Femur (tissue), 1 donor: ENCODE measurements at places on chromosomes 11 and 22.
A peak's percentile ranks its signal among the peaks of the same experiment; 100 is the strongest.

DNA sequence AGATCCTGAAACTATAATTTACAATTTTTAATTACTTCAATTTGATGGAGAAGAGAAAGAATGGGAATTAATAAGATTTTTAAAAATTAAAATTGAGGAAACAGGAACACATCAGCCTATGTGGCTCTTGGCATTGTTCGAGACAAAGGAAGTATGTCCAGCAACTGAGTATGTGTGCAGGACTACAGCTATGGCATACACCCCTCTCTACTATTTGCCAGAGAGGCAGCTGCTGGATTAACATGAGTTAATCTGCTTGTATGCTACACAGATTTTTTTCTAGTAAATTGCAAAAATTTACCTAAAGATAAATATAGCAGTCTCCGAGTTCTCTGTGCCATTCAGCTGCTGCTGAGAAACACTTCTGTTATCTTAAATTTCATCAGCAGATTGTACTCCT, 70.6 kb downstream of the PHF21A start:
- DNase-seq, result no peak

GRCh38 chr11:95301474-95301873, 70.5 kb upstream of the SESN3 start:
- DNase-seq, result no peak

GRCh38 chr11:29682856-29683255, 334.0 kb downstream of the KCNA4 start:
- DNase-seq, result no peak

GRCh38 chr11:13857828-13858227, 104.7 kb upstream of the SPON1 start:
- DNase-seq, result no peak

DNA sequence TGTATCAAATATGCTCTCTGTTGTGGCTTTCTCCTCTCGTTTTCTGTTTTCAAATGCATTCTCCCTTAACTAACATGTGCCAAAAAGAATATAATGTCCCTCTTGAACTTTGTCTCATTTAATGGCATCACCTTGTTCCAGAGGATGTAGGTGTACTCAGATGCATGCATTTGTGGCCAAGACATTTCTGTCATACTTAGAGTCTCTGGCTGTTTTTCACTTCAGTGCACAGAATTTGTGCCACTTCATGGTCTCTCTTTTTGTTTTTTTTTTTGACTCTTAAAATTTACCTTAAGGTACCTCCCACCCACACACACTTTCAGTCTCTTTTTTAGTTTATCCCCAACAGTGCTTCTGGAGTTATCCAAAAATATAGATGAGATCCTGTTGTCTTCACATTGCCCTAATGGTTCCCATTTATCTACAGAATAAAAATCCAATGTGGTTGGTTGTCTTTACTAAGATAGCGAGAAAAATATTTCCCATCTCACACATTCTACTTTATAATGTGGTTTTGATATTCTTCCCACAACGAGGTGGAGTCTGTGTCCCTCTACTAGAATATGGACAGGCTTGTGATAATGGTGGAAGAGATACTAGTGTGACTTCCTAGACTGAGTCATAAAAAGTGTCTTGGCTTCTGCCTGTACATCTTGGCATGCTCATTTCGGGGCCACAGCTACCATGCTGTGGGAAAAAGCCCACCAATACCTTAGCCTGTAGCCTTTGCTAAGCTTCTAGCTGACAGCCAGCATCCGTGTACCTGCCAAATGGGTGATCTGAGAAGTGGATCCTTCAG, 125.8 kb downstream of the DDX10 start:
- DNase-seq, result no peak

DNA sequence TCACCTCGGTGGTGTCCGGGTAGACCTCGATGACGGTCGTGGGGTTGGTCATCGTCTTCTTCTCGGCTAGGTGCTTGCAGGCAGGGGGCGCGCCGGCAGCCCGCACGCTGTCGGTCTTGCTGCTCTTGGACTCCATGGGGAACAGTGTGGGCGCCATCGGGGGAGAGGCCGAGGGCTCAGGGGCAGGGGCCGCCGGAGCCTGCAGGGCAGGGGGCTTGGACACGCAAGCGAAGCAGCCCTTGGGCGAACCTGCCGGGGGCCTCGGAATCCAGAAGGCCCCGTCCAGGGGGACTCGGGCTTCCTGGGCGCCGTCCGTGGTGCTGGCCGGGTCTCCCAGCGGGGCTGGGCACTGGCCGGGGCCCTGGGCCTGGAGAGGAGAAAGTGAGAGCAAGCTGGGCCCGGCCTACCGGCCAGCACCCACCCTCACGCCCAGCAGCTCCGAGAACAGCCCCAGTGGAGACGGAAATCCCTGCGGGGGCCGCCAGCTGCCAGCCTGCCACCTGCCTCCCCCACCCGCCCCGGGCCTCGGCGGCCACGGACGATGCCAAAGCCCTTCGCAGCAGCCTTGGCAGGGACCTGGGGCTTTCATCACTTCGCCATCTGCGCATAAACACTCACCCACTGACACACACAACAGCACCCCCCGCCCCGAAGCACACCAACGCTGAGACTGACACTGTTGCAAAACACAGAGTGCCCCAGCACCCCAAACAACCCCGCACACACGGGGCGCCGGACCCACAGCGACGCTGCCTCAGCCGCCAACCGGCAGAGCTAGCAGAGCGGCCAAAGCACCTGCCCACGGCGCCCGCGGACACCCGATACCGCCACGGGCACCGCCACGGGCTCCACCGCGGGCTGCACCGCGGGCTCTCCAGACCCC, 2.4 kb downstream of the IFITM10 start:
- DNase-seq, result peak; percentile 32

DNA sequence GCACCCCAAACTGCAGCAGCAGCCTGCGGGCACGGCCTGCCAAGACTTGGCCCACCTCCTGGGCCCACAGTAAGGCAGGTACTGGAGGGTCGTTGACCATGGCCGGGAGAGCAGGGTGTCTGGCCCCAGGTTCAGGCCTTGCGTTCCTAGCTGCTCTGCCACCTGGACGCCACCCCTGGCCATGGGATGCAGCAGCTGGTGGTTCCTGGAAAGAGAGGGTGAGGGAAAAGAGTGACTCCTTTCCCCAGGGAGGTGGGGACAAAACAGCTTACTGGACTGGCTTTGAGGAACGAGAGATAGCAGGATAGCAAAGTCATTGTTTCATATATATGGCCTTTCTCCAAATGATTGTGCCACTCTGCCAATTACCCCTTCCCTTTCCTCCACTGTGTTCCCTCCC, 1.8 kb downstream of the BSCL2 start:
- DNase-seq, result no peak

- DNase-seq, result no peak
These were observed 140.9 kb upstream of the MTNR1B start for GRCh38 chr11:92828556-92828955.

DNA sequence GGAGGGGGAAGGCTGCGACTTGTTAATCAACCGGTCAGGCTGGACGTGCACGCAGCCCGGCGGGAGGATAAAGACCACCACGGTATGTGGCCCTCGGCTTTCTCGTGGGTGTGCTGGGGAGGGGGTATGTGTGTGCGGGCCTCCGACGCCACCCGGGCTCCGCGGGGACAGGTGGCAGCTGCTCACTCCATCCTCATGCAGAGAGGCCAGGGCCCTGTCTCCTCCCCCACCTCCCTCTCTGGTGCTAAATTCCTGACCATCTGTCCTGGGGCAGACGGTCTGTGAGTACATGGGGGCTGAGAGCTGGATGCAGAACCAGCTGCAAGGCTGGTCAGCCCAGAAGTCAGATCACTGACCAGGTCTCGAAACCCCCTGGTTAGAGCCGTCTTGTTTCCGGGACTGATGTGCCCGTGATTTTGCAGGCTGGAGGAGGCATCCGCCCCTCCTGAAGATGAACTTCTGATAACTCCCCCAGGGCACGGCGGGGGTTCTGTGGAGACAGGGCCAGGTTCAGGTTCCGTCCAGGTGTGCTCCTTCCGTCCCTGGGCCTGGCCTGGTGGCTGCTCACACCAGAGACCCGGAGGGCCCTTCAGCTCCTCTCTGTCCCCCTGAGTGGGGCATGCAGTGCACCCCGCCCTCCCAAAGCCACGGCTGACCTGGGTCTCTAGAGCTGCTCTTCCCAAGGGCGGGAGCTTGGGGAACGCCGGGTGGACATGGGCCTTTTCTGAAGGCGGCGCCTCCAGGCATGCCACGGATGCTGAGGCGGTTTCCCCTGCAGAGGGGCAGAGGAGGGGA, 1119.7 kb downstream of the BRD1 start:
- DNase-seq, result peak; percentile 17

DNA sequence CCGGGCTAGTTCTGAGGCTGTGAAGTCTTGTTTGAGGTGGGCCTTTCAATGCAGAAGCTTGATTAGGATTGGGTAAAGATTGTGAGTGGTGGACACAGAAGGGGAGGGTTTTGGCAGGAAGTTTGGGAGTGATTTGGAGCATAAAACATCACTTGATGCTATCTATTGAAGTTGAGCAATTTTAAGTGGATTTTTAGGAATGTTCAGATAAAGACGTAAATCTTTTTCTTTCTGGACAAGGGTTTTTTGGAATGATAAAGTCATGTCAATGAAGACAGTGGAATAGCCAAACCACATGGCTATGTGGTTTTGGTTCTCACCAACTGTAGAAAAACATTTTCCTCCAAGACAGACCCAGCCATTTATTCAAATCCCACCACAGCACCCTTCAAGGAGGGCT, 111.2 kb upstream of the SNX19 start:
- no peak for DNase-seq

DNA sequence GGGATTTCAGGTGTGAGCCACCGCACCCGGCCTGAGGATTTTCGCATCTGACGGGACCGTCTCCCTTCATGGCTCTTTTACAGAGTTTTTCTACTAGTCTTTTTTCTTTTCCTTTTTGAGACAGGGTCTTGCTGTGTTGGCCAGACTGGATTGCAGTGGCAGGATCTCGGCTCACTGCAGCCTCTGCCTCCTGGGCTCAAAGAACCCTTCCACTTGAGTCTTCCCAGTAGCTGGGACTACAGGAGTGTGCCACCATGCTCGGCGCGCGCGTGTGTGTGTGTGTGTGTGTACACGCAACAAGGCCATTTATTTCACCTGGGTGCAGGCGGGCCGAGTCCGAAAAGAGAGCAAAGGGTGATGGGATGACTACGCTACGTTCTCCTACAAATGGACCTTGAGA, 10.9 kb downstream of the SERHL2 start:
- DNase-seq, result no peak

DNA sequence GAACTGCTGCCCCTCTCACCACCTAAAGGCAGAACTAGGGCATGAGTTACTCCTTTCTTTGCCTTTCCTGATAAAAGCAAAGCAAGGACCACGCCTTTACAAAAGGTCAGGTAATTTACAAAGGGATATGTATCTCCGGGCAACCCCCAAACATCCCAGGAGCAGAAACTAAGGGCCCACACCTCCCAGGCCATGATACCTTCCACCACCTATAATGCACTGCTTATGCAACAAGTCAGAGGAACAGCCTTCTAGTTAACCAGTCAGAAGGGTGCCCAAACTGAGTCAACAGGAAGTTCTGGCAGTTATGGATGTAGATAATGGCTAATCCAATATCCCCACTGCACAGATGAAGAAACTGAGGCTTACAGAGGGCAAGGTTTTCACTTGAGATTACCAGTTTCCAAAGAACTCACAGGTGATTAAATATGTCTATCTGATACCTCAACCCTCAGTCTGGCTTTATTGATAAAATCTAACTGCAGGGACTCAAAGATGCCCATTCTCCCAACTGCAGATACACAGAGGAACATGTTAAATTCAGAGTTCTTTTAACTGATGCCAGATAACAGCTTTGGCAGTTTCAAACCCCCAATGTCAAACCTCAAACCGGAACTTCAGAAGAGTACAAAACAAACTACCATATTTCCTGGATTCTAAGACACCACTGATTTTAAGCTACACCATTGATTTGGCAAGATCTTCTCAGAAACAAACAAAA, 16.8 kb upstream of the CASTOR1 start:
- no peak for DNase-seq

DNA sequence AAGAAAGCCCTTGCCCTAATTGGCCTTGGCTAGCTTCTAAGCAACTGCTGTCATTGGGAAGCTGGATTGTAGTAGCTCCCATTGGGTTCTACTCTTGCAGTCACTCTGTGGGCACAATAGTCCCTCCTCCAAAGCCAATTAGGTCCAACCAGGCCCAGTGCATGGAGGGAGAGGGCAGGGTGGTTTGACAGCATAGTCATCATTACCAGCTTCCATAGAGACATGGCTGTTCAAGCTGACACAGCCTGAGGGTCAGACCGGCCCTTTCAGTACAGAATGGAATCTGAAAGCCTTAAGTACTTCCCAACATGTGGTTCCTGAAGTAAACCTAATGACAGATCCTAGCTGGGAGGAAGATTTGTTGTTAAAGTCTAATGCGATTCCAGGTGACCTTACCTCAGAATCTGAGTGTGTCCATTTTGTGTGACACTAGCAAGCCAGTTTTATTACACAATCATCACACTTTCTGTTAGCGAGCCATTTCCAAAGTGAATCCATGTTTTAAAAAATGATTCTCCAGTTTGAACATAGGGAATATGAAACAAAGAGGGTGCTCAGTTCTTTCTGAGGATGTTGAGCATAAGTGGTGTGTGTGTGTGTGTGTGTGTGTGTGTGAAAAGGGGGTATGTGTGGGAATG, 6.9 kb downstream of the PLET1 start:
- no peak for DNase-seq

DNA sequence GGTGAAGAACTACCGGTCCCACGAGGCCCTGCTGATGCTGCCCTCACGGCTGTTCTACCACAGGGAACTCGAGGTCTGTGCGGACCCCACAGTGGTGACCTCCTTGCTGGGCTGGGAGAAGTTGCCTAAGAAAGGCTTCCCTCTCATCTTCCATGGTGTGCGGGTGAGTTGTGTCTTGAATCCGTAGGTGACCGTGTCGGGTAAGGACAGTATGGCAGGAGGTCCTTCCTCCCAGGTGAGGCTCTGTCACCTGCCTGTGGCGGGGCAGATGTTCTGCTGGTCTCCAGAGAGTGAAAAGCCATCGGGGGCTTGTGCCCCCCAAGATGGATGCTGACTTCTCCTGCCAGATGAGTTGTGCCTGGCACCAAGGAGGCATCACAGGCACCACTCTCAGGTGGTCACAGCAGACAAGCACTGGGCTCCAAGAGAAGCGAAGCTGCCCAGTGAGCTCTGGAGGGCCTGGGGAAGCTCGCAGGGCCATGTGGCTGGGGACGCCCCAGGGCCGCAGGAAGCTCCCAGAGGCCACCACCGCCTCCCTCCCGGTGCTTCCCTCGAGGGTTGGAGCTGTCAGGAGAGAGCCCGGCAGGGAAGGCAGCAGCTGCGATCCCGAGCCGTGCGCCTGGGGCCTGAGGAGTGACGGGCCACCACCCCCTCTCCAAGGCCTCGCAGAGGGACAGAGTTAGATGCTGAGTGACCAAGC, 17.3 kb upstream of the PANX2 start:
- no peak for DNase-seq
